Sigmoid colon (tissue), 7 donors: ENCODE measurements at places on chromosomes 6 and 20. TPM values are rescaled to one million over a fixed set of nuclear protein-coding genes. Genes with fewer than 3 reads are reported as not detected.

The ISM1 gene
- total RNA-seq, result 3.0 TPM

The ITPA gene
- 31.7 TPM for total RNA-seq

The ZNF292 gene
- total RNA-seq, result 57.1 TPM

The RAMACL gene
- 0.66 TPM for total RNA-seq

The PERP gene
- 35.0 TPM for total RNA-seq

The OLIG3 gene
- total RNA-seq, result not detected

The KCNK15 gene
- total RNA-seq, result 2.1 TPM

The MRS2 gene
- total RNA-seq, result 33.5 TPM

The SLC22A16 gene
- total RNA-seq, result not detected

The PKIB gene
- total RNA-seq, result 0.49 TPM

The MICB gene
- total RNA-seq, result 1.5 TPM

The BPIFA2 gene
- total RNA-seq, result not detected

The OARD1 gene
- 26.0 TPM for total RNA-seq

The PLTP gene
- 296 TPM for total RNA-seq

The CLDN20 gene
- not detected for total RNA-seq

The SLC22A23 gene
- 16.9 TPM for total RNA-seq

The BNIP5 gene
- not detected for total RNA-seq

The STX11 gene
- 3.4 TPM for total RNA-seq

The SAMD5 gene
- total RNA-seq, result 1.1 TPM

The GPX5 gene
- not detected for total RNA-seq

The CDC25B gene
- total RNA-seq, result 59.8 TPM

The GSTA2 gene
- total RNA-seq, result not detected

The IPCEF1 gene
- total RNA-seq, result 0.28 TPM

The HLA-DQA1 gene
- total RNA-seq, result 6.6 TPM

The TCFL5 gene
- 8.1 TPM for total RNA-seq

The PGC gene
- not detected for total RNA-seq

The JPH2 gene
- total RNA-seq, result 166 TPM

The EFCAB8 gene
- not detected for total RNA-seq

The LAMA4 gene
- total RNA-seq, result 168 TPM

The SPATS1 gene
- total RNA-seq, result not detected

The EDN3 gene
- total RNA-seq, result 0.49 TPM

The ENPP3 gene
- 0.49 TPM for total RNA-seq

The RNGTT gene
- total RNA-seq, result 10.0 TPM

The IL22RA2 gene
- total RNA-seq, result not detected

The MYLK2 gene
- total RNA-seq, result 0.81 TPM

The MACROD2 gene
- 8.6 TPM for total RNA-seq

The TGM3 gene
- not detected for total RNA-seq

The TRIM31 gene
- 2.2 TPM for total RNA-seq

The TMEM217 gene
- 5.3 TPM for total RNA-seq

The VSX1 gene
- total RNA-seq, result not detected

The DDR1 gene
- total RNA-seq, result 17.5 TPM

The SLC22A7 gene
- total RNA-seq, result not detected

The SCUBE3 gene
- 2.1 TPM for total RNA-seq

The PEX7 gene
- 7.1 TPM for total RNA-seq

The TMEM244 gene
- total RNA-seq, result not detected

The KCNB1 gene
- total RNA-seq, result 20.6 TPM

The NKX2-4 gene
- not detected for total RNA-seq
